ENCODE measurements at places on chromosomes 5 and 9.

DNA sequence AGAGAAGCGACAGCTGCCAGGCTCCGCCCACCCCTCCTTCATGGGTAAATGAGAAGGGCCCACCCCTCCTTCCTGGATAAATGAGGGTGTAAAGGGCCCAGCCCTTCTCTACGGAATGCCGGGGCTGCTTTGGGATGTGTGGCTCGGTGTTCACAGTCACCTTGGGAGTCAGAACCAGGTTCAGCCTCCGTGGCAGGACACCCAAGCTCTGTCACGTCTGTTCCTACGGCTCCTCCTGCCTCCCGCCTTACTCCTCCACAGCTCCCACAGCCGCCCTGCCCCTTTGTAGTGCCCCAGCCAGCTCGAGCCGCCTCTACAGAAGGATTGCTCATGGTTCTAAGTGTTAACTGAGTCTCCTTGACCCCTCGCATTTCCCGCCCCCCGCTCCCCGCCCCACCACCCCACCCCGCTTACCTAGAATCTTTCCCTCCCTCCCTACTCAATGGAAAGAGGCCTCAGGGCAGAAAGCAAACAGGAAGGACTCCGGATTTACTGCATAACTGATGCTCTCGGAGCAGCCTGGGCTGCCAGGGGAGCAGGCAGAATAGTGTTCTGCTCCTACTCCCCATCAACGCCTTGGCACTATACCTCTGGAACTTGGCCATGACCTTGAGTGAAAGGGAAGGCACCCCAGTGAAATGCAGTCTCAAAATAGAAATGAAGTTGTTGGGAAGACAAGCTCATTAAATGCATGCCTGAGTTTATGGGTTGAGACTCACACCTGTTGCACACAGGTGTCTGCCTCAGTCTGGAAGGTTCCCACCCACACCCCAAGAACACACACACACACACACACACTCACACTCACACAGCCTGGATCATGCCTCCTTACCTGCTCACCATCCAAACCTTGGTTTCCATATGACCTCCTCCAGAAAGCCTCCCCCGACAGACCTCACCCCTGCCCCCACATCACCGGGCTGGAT, 59.6 kb downstream of the NEURL1B start:
- DNase-seq: no peak

DNA sequence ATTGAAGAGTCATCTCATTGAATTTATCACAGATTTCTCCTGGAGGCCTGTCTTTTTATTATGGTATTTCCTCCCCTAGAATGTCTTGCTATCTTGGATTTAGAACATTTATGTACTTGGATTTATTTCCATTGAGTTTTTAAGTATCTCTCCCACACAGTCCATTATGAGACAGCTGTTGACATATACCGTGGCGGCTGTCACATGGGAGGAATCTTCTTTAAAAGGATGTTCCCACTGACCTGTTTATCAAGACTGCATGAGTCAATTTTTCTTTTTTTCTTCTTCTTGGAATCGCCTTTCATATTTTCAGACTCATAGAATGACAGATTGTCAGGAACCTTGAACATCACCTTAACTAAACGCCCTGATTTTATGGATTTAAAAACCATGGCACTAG, 2.9 kb upstream of the CAVIN4 start:
- no peak for DNase-seq

- no peak for DNase-seq
Measured at GRCh38 chr9:72441848-72442607, 77.0 kb upstream of the ZFAND5 start.

DNA sequence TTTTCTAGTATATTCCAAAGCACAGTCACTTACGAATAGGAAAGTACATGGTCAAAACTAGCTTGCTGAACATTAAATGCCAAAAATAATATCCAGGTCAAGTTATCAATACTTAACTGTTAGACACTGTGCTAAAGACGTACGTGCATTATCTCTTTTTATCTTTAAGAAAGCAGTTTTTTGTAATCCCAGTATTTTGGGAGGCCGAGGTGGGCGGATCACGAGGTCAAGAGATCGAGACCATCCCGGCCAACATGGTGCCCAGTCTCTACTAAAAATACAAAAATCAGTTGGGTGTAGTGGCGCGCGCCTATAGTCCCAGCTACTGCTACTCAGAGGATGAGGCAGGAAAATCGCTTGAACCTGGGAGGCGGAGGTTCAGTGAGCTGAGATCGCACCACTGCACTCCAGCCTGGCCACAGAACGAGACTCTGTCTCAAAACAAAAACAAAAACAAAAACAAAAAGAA, 2.7 kb upstream of the HSPA5 start:
- no peak for DNase-seq

GRCh38 chr5:74622122-74622521, 18.4 kb downstream of the ENC1 start:
- peak; percentile 37 for DNase-seq

DNA sequence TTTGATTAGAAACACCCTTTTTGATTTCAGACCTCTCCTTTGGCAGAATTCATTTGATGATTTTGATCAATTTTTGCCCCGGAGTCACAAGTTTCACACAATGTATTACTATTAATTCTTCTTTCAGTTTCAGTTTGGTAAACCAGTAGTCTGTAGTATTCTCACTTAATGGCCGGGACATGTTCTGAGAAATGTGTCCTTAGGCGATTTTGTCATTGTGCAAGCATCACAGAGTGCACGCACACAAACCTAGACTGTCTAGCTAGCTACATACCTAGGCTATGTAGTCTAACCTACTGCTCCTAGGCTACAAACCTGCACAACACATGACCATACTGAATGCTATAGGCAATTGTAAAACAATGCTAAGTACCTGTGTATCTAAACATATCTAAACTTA, 662.5 kb downstream of the IRX1 start:
- no peak for DNase-seq

DNA sequence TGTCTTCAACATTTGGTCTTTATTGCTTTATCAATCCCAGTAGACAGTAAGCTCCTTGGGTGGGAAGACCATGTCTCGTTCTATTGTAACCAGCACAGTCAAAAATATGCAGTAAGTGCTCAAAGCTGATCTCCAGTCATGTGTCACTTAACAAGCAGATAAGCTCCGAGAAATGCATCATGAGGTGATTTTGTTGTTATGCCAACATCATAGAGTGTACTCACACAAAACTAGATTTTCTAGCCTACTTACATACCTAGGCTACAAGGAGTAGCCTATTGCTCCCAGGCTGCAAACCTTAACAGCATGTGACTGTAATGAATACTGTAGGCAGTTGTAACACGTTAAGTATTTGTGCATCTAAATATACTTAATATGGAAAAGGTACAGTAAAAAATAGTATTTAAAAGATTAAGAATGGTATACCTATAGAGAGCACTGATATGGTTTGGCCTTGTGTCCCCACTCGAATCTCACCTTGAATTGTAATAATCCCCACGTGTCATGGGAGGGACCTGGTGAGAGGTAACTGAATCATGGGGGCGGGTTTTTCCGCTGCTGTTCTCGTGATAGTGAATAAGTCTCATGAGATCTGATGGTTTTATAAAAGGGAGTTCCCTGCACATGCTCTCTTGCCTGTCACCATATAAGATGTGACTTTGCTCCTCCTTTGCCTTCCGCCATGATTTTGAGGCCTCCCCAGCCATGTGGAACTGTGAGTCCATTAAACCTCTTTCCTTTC, 39.8 kb upstream of the PCSK5 start:
- DNase-seq: no peak

DNA sequence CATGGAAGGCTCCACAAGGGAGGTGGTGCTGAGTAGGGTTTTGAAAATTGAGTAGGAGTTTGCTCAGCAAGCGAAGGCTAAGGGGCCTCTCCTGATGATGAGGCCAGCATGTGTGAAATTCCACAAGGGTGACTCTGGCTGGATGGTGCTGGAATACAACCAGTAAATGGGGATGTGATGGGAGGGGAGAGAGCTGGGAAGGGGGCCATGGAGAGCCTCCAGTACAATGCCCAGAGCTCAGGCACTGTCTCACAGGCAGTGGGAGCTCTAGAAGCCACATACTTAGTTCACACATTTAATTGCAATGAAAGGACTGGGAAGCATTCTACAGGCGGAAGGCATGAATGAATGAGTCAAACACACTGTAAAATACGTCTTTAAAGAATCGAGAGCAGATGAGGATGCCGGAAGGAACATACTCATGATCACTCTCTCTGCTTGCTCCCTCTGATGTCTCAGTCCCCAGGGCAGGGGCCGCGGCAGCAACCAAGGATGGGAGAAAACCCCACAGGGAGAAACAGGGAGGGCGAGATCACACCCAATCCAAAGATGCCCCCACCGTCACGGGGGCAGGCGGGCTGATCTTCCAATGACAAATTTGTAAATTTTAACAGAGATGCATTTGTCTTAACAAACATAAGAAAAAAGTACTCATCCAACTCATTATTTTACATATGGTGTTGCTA, 261.0 kb downstream of the NSG2 start:
- no peak for DNase-seq

DNA sequence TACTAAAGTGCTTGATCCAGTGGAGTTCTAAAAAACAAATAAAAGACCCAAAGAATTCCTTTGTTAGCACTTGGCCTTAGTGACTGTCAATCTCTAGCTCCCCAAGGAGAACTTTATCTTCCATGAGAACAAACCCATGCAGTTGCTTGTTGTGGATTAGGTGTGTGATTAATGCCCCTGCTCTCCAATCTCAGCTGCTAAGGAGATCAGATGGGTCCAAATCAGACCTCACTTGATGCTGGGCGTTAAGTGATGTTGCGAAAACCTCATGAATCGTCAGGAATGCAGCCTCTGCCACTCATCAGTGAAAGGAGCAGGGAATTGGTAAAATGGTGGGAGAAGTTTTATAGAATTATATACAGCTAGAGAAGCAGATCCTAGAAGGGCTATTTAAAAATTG, 133.7 kb downstream of the DMAC1 start:
- no peak for DNase-seq

DNA sequence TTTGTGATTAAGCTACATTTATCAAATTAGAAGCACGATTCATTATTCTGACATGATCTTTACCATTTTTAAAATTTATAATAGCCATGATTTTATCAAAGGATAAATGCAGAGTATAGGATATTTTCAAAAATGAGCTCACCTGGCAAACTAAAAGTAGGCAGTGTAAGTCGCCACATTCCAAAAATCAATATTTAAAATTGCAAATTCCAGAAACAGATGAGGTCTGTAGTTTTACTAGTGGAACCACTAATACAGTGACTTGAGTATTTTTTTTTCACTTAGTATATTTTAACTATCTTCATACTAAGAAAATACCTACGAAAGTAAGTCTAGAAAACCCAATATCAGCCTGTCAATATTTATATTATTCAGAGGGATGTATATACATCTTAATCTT, 164.2 kb downstream of the PDE4D start:
- no peak for DNase-seq

- DNase-seq: no peak
Measured at GRCh38 chr9:109972026-109972882, 192.3 kb downstream of the PALM2AKAP2 start.

- DNase-seq: no peak
Measured at GRCh38 chr9:17135295-17136160, 688 bp downstream of the CNTLN start.

DNA sequence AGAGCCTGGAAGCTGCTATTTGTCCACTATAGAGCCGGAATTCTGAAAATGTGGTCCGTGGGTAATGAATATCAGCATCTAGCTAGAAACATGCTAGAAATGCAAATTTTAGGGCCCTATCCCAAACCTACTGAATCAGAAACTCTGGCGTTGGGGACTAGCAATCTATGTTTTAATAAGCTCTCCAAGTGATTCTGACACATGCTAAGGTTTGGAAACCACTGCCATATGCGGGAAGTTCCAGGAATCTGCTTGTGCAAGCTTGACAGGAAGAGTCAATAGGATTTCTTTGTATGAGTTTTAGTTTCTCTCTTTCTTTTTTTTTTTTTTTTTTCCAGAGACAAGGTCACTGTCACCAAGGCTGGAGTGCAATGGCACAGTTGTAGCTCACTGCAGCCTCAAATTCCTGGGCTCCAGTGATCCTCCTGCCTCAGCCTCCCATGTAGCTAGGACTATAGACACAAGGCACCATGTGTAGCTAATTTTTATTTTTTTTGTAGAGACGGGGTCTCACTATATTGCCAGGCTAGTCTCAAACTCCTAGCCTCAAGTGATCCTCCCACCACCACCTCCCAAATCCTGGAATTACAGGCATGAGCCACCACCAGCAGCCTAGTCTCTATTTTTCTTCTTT, 26.4 kb upstream of the CARNMT1 start:
- DNase-seq: no peak

DNA sequence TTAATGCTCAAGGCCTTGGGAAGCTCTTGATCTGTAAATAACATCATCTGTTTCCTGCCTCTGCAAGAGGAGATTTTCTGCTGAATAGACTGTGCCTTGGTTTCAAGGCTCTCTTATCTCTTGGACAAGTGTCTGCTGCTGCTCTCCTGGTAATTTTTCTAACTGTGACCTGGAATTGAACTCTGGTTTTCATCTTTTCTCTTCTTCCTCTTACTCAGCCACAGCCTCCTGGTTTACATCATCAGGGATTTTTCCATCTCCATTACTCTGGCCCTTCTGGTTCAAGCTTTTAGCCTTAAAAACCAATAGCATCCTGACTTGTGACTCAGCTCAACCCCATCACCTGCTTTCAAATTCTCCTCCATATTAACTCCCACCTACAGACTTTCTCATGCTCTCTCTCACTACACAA, 49.6 kb upstream of the ITGA1 start:
- no peak for DNase-seq

GRCh38 chr5:53023969-53024368, 34.8 kb downstream of the ITGA2 start:
- DNase-seq: no peak

DNA sequence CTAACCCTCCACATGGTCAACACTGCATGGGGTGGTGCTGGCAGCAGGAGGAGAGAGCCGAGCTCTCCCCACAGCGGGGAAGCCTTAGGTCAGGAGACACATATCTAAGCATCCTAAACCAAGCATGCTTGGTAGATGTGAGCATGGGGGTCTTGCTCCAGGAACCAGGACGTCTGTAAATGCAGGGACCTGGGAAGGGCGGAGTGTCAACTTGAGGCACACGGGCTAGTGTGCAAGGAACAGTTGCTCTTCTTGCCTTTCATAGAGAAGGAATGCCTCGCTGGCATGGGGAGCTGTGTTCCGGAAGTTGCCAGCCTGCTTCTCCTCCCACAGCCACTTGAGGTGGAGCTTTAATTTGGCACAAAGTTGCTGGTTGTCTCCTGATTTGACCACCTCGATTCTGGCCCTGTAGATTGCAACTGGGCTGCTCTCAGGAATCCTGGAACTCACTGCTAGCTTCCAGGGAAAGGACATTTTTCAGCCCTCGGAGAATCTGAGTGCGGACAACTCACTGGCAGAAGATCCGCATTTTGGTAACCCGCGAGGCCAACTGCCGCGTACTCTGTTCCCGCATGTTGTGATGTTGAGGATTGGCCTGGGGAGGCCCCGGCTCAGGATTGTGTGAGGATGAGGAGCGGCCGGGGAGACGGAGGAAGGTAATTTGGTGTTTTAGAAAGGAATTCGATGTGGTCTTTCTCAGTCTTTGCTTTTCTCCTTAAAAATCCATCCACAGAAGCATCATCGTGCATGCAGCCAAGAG, 370.3 kb upstream of the IRX1 start:
- DNase-seq: no peak

- DNase-seq: no peak
Measured at GRCh38 chr9:27125030-27125429, 16.0 kb downstream of the TEK start.

- no peak for DNase-seq
Measured at GRCh38 chr5:179185256-179185940, 125.2 kb downstream of the ZNF354C start.

- DNase-seq: no peak
Measured at GRCh38 chr5:110841137-110841536, 102.3 kb downstream of the SLC25A46 start.

All from stimulated activated CD4-positive, alpha-beta T cell treated with anti-CD3 and anti-CD28 coated beads, Interleukin-4, amount 100 ng/mL, for 24 hours (primary cell).